ENCODE measurements at places on chromosomes 6 and 20. TPM values are rescaled to one million over a fixed set of nuclear protein-coding genes. Genes with fewer than 3 reads are reported as not detected.

The TRAPPC3L gene
- 0.17 TPM for total RNA-seq

The COL9A1 gene
- not detected for total RNA-seq

The THBD gene
- total RNA-seq, result 33.4 TPM

The SLC16A10 gene
- total RNA-seq, result 0.19 TPM
